ENCODE measurements at places on chromosomes 4 and X. TPM values are rescaled to one million over a fixed set of nuclear protein-coding genes. Genes with fewer than 3 reads are reported as not detected.

The ANKRD37 gene
- 3.0 TPM for total RNA-seq

The CDX4 gene
- 5.2 TPM for total RNA-seq

The NUDT10 gene
- 17.7 TPM for total RNA-seq

The FAM53A gene
- total RNA-seq, result 5.2 TPM

The TRIM2 gene
- 42.0 TPM for total RNA-seq

The PDGFC gene
- 3.5 TPM for total RNA-seq

The NAA15 gene
- 81.4 TPM for total RNA-seq

The ZAR1 gene
- total RNA-seq, result 0.87 TPM

The PLAC8 gene
- 1.4 TPM for total RNA-seq

The HEPH gene
- total RNA-seq, result 31.7 TPM

The COX7B2 gene
- total RNA-seq, result not detected

The EVC2 gene
- total RNA-seq, result 4.8 TPM

The SULT1E1 gene
- not detected for total RNA-seq

Measured in WTC11 (cell line).